RPMI8226 (cell line): ENCODE measurements at places on chromosomes 3 and 15.

GRCh38 chr3:44334326-44334725 lies 4.2 kb upstream of the TCAIM start:
- DNase-seq = no peak

DNA sequence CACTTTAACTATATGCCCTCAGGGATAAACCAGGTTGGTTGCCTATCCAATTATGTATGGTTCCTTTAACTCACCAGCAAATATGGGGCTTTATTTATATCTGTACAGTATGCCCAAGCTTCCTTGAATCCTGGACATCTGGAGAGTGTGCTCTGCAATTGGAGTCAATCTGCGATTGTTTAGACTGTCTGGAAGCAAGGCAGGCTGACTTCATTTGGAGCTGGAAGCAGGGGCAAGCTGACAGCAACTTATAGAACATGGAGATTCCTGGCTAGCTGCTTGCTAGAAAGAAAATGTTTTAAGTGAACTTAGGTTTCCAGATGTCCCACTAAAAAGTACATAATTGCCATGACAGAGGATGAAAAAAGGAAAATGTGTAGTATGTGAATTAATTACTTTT lies 63.7 kb upstream of the TPRG1 start:
- DNase-seq = no peak

DNA sequence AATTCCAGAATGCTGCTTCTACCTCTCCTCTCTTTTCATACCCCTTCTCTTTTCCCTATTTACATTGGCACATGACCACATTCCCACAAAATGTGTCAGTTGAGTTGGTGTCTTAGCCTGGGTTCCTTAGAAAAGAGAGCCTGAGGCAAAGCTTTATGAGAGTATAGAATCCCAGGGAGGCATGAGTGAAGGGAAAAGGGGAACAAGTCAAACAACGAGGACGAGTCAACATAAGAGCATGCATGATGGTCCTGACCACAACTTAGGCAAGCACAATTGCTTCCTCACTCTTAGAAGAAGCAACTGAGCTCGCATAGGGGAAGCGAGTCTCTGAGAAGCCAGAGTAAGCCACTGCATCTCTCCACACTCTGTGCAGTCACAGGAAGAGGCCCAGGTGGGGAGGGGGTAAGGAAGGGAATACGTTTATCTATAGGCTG lies 15.4 kb upstream of the ZNF774 start:
- peak; percentile 20 for DNase-seq

GRCh38 chr3:155983834-155984474 lies 113.5 kb downstream of the GMPS start:
- no peak for DNase-seq

DNA sequence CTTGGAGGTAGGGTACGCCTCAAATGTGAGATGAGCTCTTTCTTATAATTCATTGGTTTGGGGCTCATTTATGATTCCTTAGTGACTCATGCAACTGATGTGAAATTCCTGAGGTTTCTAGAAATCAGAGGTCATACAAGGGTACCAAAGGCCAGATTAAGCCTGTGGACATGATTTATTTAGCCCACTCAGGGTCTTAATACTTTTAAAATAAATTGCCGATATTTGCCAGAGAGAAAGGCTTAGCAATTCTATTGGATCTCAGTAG lies 289.0 kb downstream of the NEK10 start:
- DNase-seq = no peak

DNA sequence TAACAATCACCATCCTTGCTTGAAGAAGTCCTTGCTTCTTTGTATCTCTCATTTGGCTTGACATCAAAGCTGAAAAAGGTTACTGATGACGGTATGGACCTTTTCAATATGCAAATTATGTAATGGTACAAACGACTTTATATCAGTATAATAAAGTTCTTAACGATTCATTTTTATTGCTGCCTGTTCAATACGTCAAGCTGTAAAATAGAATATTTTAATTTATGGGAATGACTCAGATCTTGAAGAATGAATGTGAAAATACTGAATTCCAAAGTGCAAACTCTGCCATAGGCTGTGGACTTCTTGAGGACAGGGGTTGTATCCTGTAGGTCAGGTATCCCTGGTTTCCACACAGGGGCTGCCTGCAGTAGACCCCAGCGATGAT lies 156.2 kb downstream of the PLCL2 start:
- DNase-seq = no peak

DNA sequence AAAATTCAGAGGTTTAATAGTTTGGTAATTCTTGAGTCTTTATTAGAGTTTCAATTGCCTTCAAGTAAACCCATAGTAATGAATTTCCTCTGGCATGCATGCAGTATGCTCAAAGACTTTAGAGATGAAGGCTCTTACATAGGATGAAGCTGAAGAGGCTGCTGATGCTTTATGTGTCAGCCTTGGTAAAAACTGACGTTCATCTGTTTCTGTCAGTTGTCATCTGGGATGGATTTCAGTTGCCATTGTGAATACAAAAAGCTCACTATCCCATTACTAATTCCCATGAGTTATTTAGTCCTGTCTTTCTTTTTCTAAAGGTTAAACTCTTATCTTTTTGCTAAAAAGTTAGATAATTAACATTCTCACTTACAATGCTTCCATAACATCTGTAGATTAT lies 136.9 kb upstream of the GBE1 start:
- DNase-seq = no peak

GRCh38 chr15:35535365-35535916 lies 10.5 kb downstream of the DPH6 start:
- no peak for DNase-seq

GRCh38 chr15:68177742-68178141 lies 27.4 kb downstream of the CALML4 start:
- no peak for DNase-seq

GRCh38 chr15:36401586-36401966 lies 177.8 kb upstream of the CDIN1 start:
- no peak for DNase-seq

- DNase-seq = peak; percentile 77
These were observed 68.7 kb upstream of the BLM start for GRCh38 chr15:90648137-90649070.

DNA sequence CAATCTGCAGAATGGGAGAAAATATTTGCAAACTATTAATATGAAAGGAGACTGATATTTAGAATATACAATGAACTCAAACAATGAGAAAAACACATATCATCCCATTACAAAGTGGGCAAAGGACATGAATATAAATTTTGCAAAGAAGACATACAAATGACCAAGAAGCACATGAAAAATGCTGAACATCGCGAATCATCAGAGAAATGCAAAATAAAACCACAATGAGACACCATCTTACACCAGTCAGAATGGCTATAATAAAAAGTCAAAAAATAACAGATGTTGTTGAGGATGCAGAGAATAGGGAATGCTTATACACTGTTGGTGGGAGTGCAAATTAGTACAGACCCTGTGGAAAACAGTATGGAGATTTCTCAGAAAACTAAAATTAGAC lies 83.6 kb downstream of the RAP2B start:
- DNase-seq = no peak

- no peak for DNase-seq
These were observed 325.0 kb upstream of the CDIN1 start for GRCh38 chr15:36254426-36254825.
